ENCODE measurements at places on chromosomes 13 and 19. TPM values are rescaled to one million over a fixed set of nuclear protein-coding genes. Genes with fewer than 3 reads are reported as not detected.
A peak's percentile ranks its signal among the peaks of the same experiment; 100 is the strongest.

NCAN gene
- total RNA-seq, result not detected

DNA sequence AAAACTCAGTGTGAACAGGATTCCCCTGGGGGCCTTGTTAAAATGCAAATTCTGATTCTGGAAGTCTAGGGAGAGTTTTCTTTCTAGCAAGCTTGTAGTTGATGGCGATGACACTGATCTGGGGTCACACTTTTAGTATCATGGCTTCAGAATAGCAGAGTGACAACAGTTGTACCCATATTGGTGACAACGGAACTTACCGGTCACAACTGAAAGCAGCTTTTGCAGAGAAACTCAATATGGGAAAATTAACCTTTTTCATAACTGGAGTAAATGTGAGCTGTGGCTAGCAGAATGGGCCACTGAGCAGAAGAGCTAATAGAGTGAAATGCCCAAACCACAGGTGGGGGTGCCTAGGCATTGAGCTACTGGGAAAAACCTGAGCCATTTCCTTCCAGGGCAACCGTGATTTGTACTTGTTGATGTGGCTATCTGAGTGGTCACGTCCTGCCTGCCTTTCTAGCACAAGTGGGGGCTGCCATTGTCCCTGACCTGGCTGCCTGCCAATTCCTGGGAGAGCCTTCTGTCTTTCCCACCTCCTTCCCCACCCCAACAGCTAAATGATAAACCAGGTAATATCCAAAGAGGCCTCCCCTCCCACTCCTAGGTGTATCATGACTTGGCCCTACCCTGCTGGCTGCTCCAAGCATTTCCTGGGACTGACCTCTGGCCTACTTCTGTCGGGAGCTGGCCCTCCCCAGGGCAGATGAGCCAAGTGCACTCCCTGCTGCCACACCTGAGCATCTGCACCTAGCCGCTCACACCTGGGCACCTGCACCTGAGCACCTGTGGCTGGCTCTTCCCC lies 1.7 kb upstream of the SLC10A2 start:
- DNase-seq, result no peak
- H3K4me1 ChIP-seq, result no peaks in the 10 kb centered on the region
- no peaks in the 10 kb centered on the region for H3K27me3 ChIP-seq

GRCh38 chr13:41678249-41678648 lies 220.9 kb downstream of the RGCC start:
- no peak overlapping the region for H3K4me3 ChIP-seq
- DNase-seq, result no peak
- H3K27ac ChIP-seq, result no peak overlapping the region
- H3K27me3 ChIP-seq, result no peaks in the 10 kb centered on the region
- no peaks in the 10 kb centered on the region for H3K36me3 ChIP-seq

SELENOW gene
- total RNA-seq, result 525 TPM

DNA sequence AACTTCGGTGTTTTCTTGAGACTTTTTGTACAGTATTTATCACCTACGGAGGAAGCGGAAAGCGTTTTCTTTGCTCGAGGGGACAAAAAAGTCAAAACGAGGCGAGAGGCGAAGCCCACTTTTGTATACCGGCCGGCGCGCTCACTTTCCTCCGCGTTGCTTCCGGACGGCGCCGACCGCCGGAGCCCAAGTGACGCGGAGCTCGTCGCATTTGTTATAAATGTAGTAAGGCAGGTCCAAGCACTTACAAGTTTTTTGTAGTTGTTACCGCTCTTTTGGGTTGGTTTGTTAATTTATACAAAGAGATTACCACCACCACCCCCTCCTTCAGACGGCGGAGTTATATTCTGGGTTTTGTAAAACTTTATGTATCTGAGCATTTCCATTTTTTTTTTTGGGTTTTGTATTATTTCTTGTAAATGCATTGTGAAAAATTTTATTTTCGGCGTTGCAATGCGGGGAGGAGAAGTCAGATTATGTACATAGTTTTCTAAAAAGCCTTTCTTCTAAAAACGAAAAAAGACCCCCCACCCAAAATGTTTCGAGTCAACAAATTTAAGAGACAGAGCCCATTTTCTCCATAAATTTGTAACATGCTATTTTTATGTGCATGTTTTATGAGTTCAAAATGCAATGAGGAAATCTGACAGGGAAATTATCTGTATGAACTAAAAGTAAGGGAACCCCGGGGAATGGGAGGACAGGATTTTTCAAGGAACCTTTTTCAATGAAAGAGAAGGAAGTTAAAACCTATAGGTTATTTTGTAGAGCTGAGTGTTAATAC lies 2.3 kb downstream of the SOX1 start:
- no peak overlapping the region for H3K4me3 ChIP-seq
- DNase-seq, result no peak
- peaks cover 5% of the 10 kb centered on the region for H3K27me3 ChIP-seq
- H3K27ac ChIP-seq, result no peak overlapping the region
- H3K4me1 ChIP-seq, result no peaks in the 10 kb centered on the region

DNA sequence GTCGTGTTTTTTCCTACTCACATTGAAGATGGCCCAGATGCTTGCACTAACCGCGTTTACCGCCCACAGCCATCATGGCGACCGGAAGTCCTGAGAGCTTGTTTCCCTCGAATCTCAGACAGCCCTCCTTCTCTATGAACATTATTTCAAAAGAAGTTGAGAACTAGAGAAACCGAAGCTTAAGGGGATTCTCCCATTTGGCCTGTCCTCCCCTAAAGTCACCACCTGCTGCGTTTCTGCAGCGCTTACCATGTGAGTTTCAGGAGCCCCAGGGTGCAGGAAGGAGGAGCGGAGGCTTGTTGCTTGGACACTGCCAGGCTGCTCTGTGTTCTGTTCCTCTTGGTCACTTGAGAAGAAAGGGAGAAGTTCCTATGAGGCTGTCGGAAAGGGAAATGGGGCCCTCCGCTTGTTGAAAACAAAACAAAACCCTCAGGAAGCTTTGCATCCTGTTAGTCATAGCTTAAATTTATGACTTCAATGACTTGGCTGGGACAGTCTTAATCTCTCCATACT lies 6.2 kb downstream of the CARD8 start:
- H3K36me3 ChIP-seq, result no peaks in the 10 kb centered on the region
- DNase-seq, result no peak
- no peaks in the 10 kb centered on the region for H3K4me1 ChIP-seq
- peak overlapping the region; percentile 50 for H3K4me3 ChIP-seq
- H3K27ac ChIP-seq, result peak overlapping the region; percentile 65

DNA sequence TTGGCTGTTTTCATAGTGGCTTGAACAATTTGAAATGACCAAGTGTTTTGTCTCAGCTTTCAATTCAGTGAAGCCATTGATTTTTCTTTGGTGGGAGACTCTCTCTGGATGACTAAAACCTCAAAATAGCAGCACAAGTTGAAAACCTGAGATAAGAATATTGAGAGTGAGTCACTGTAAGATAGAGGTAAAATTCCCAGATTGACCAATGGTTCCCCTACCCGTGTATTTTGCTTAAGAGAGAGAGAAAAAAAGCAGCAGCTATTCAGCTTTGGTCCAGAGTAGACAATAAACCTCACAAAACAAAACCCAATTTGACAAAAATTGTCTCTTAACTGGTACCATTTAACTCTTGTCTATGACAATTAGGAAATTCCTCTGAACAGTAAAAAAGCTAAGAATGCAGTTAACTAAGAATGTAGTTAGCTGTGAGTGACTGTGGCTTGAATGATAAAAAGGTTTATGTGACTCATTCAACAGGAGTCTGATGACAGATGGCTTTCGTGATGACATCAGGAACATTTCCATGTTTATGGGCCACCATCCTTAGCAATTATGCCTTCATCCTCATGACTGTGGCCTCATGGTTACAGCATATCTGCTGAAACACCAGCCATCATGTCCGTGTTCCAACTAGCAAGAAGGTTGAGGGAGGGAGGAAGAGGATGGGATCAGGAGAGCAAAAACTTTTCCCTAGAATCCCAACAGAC lies 356.9 kb downstream of the NDFIP2 start:
- no peak overlapping the region for H3K4me3 ChIP-seq
- no peak overlapping the region for H3K27ac ChIP-seq
- H3K36me3 ChIP-seq, result no peaks in the 10 kb centered on the region
- DNase-seq, result no peak
- H3K27me3 ChIP-seq, result no peaks in the 10 kb centered on the region
- H3K4me1 ChIP-seq, result no peaks in the 10 kb centered on the region

- H3K27ac ChIP-seq, result no peak overlapping the region
- DNase-seq, result no peak
- no peaks in the 10 kb centered on the region for H3K27me3 ChIP-seq
- no peak overlapping the region for H3K4me3 ChIP-seq
- no peaks in the 10 kb centered on the region for H3K36me3 ChIP-seq
Measured at GRCh38 chr13:98619556-98619955, 42.6 kb upstream of the STK24 start.

- H3K27ac ChIP-seq, result no peak overlapping the region
- DNase-seq, result no peak
- no peaks in the 10 kb centered on the region for H3K4me1 ChIP-seq
- no peaks in the 10 kb centered on the region for H3K36me3 ChIP-seq
- H3K4me3 ChIP-seq, result peak overlapping the region; percentile 45
- H3K27me3 ChIP-seq, result no peaks in the 10 kb centered on the region
Measured at GRCh38 chr19:23415561-23416191, 20.4 kb upstream of the ZNF91 start.

GRCh38 chr13:21018220-21018619 lies 43.2 kb downstream of the LATS2 start:
- H3K27me3 ChIP-seq, result no peaks in the 10 kb centered on the region
- H3K27ac ChIP-seq, result no peak overlapping the region
- H3K36me3 ChIP-seq, result no peaks in the 10 kb centered on the region
- no peak for DNase-seq

TPTE2 gene
- not detected for total RNA-seq

DNA sequence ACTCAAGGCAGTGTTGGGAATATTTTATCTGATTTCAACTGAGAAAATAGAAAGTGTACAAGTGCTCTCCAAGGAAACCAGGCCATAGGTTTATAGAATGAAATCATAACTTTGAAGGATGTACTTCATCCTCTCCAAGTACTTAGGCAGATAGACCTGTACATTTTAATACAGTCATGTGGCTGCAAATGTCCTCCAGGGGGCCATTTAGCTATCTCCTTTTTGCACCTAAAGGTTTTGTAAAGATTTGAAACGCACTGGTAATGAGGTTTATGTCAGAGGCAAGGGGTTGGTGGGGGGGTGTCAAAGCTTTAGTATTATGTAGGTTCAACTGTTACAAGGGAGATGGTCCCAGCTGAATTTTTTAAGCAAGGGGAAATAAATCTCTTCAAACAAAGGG lies 364.4 kb downstream of the DCT start:
- no peak for DNase-seq
- no peaks in the 10 kb centered on the region for H3K27me3 ChIP-seq
- no peak overlapping the region for H3K4me3 ChIP-seq
- no peak overlapping the region for H3K27ac ChIP-seq
- no peaks in the 10 kb centered on the region for H3K36me3 ChIP-seq
- H3K4me1 ChIP-seq, result no peaks in the 10 kb centered on the region

GRCh38 chr19:14775869-14776586 lies 2.3 kb downstream of the ADGRE2 start:
- H3K27ac ChIP-seq, result no peak overlapping the region
- H3K4me1 ChIP-seq, result no peaks in the 10 kb centered on the region
- H3K27me3 ChIP-seq, result no peaks in the 10 kb centered on the region
- H3K4me3 ChIP-seq, result peak overlapping the region; percentile 27
- H3K36me3 ChIP-seq, result no peaks in the 10 kb centered on the region

- no peak overlapping the region for H3K27ac ChIP-seq
- H3K4me1 ChIP-seq, result no peaks in the 10 kb centered on the region
- no peak overlapping the region for H3K4me3 ChIP-seq
Measured at GRCh38 chr13:102869948-102870676, 24.3 kb downstream of the ERCC5 start.

DNA sequence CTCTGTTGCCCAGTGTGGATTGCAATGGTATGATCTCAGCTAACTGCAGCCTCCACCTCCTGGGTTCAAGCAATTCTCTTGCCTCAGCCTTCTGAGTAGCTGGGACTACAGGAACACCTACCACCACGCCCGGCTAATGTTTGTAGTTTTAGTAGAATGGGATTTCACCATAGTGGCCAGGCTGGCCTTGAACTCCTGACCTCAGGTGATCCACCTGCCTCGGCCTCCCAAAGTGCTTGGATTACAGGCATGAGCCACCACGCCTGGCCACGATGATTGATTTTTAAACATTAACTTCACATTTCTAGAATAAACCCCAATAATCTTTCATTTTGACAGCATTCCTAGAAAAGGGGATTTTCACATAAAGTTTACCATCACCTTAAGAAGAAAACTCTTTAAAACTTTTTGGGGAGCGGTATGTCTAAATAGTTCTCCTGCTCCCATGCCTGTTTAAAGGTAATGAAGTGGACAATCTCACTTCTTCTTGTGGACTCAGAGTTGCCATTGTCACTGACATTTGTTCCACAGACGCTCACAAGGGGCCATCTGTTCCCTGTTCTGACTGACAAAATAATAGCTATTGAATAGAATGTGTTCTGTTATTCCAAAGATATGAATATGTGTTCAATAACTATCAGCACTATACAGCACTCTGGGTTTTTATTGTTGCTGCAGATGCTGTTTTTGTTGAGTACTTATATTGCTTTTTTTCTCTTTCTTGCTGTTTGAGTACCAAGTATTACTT lies 66.1 kb upstream of the C1QTNF9B start:
- H3K36me3 ChIP-seq, result no peaks in the 10 kb centered on the region
- DNase-seq, result no peak
- H3K27ac ChIP-seq, result no peak overlapping the region
- no peaks in the 10 kb centered on the region for H3K4me1 ChIP-seq

DHDH gene
- 0.96 TPM for total RNA-seq

All from breast epithelium (tissue), 4 donors.